ENCODE measurements at places on chromosomes 2 and 18.

DNA sequence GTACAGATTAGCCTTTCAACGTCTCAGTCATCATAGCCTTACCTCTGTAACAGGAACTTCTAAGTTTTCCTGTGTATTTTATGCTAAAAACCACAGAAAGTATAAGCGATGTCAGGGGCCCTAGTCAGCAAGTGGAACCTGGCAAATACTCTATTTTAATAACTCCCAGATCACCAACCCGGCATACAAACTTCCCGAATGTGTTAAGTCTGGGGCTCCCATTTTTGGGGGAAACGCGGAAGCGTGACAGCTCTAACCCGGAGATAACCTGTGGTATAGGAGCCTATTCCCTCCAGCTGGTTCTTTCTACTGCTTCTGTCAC, 574 bp downstream of the NIFK start:
- DNase-seq, result no peak

- no peak for DNase-seq
Observed at GRCh38 chr2:239958473-239958765, 66.7 kb downstream of the NDUFA10 start.

- no peak for DNase-seq
Observed at GRCh38 chr2:230586328-230586982, 126.2 kb upstream of the CAB39 start.

DNA sequence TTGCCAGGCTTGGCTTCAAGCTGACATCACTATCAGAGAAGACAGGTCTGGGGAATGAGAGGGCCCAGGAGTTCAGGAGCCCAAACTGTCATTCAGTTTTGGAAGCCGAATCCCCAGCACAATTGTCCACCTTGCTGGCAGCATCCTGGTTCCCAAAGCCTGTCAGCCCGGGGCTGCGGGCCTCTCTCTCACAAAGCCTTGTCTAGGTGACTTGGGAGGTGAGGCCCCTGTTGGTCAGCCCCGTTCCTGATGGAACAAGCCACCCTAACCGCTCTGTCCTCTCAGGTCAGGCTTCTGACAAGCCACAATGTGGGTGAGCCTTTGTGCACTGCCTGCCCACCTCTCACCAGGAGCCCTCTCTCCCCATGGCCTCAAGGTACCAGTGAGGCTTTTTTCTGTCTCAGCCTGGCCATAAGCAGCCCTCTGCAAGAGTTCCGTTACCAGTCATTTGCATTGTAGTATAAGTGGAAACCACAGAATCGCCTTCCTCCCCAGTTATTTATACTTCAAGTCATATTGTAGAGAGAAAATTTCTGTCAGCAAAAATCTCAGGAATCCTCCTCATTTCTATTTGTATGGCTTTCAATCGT, 100.6 kb downstream of the MSH2 start:
- no peak for DNase-seq

DNA sequence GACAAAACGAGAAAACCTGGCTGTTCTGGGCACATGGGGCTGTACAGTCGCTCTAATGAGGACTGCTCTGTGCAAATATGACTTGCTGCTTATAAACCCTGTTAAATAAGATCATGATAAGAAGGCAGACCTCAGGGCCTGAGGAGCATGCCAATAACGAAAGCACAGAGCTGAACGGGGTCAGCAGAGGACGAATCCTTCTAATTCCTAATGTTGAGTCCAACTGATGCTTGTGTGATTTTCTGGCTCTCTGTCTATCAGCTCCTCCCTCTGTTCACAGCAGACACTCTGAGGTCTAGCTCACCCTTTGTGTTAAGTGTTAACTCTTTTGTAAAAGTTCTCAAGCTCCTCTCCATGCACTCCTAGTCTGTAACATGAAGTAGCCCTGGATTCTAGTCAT, 167.2 kb upstream of the REV1 start:
- DNase-seq, result no peak

- no peak for DNase-seq
Observed at GRCh38 chr18:7927119-7927518, 360.0 kb downstream of the PTPRM start.

DNA sequence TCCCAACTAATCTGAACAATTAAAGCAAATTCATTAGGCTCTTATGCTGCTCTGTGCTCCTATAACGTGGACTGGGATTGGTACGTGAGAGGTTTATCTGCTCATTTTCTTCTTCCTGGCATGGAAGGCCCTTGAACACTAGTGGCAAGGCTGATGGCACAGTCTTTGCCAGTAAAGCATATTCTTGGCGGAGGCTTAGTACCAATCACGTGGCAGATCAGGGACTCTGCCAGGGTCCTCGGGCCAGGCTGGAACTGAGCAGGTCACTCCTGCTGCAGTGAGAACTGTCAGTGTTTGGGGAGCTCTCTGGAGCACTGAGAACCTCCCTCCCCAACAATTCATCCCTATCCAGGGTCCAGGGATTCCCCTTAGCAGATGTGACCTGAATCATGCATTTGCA, 3.7 kb upstream of the ALPK2 start:
- DNase-seq, result no peak

DNA sequence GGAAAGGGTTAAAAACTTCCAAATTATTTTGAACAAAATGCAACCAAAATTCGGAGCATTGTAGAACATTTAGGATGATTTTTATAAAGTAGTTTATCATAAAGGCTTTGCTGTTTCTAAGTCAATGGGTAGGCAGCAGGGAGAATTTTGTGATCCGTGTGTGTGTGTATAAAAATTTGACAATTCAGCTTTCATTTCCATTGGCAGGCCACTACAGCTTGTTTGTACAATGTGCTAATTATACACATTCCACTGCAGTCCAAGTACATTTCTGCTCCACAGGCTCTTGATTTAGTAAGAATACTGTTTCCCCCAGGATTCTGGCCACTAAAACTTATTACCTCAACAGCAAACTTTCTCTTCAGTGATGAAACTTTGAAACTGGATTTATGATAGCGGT, 71.8 kb upstream of the LTBP1 start:
- no peak for DNase-seq

GRCh38 chr2:152222975-152223637, 47.5 kb upstream of the STAM2 start:
- DNase-seq, result no peak

DNA sequence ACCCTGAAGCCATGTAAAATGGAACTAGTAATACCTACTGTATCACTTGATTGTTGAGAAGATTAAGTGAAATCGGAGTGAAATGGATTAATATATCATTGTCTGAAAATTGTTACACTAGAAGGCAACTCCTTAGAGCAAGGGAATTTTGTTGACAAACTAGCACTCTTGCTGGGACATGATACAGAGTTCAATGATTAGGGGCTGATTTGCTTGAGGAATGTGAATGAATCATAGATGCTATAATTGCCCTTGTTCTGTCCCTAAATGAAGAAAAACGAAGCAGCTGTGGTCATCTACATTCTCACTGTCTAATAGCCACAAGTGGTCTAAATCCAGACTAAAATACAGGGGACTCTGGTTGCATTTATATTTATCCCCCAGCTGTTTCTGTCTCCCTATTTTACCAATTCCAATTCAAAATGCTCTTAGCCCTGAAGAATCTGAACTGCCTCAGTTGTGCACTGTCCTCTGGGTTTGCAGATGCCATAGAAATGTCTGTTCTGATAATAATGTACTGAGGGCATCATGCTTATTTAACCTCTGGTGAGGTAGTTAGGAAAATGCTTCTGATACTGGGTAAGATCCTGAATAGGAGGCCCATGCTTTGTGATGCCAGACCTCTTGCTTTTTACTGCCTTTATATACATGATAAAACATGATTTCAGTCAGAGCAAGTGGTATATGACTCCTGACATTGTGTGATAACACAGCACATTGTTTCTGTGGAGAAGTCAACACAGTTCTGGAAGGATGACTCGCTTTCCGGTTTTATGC, 382.1 kb downstream of the NRXN1 start:
- no peak for DNase-seq

GRCh38 chr2:237806334-237806733, 7.8 kb downstream of the RBM44 start:
- DNase-seq, result no peak

GRCh38 chr18:25675123-25675850, 323.3 kb upstream of the ZNF521 start:
- DNase-seq, result no peak

DNA sequence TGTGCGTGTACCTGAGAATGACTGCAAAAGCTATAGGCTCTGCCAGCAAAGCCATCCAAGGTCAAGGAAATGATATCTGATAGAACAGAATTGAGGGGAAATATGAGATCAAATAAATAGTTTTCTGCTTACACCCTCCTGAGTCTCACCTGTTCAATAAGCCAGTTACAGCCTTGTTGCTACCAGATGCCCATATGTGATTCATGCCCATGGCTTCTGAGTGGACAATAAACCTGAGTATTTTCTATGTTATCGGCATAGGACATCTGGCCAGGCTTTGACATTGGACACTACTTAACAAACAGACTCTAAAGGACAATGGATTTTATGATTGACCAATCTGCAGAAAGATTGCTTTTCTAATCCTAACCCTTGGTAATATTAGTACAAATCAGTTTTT, 297.9 kb downstream of the LRATD1 start:
- DNase-seq, result no peak

- no peak for DNase-seq
Observed at GRCh38 chr2:240559286-240559685, 871 bp upstream of the DUSP28 start.

GRCh38 chr18:33156906-33157470, 283.5 kb downstream of the CCDC178 start:
- no peak for DNase-seq

DNA sequence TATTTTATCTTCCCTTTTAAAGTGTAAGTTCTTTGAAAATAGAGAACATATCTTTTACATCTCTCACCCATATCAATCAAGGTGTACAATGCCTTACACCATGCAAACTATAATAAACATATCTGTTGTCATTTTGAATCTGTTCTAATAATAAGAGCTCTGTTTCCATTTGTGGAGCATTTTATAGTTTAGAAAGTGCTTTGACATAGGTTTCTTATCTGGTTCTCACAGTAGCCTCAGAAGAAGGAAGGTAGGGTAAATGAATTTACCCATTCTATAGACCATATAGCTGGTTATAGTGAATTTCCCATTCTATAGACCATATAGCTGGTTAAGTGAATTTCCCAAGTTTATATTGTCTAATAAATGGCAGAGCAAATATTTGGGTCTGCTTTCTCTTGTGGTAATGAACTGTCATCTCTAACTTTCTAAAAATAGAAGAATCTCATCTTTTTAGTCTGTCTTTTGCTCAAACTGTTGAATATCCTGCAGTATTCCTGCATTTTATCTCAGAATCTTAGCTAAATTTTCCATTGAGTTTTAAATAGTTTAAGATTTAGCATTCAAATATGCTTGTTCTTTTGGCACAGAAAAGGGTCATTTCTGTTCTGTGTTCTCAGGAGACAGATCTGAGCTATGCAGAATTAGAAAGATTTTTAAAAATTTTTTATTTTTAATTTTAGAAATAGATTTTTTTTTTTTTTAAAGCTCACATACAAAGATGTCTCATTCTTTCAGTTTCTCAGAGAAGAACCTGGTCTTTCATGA, 80.7 kb upstream of the STON1 start:
- no peak for DNase-seq

DNA sequence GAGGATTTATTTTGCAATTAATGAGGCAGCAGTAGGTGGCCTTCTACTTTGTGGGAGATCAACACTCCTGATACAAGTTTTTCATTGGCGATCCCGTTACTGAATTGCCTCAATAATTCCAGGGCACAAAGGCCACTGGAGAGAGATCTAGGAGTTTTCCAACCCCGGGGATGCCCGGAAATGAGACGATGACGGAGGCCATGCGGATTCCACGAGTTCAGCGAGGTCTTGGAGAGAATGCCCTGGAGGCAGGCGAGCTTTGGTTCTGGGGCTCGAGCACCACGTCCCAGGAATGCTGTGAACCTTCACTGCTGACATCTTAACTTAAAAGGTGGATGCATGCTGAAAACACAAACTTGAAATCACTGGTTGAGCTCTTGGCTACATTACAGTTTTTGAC, 74.2 kb downstream of the LDLRAD4 start:
- no peak for DNase-seq

DNA sequence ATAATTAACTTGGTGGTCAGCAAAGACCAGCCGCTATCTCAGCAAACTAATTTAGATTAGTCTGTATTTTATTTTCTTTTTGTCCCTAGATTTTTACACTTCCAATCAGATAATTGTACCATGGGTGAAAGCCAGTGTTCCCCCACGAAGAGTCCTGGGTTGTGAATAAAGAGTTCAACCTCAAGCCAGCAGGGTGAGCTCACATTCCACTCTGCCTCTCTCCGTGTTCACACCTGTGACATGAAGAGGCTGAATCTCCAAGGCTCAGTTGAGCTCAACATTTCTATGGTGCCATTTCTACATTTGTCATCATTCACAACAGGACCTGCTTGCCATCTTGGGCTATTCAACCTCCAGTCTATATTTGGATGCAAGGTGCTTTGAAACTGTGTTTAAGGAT, 771.5 kb downstream of the GALR1 start:
- DNase-seq, result no peak

- DNase-seq, result no peak
Observed at GRCh38 chr2:41963661-41964525, 83.9 kb upstream of the PKDCC start.

DNA sequence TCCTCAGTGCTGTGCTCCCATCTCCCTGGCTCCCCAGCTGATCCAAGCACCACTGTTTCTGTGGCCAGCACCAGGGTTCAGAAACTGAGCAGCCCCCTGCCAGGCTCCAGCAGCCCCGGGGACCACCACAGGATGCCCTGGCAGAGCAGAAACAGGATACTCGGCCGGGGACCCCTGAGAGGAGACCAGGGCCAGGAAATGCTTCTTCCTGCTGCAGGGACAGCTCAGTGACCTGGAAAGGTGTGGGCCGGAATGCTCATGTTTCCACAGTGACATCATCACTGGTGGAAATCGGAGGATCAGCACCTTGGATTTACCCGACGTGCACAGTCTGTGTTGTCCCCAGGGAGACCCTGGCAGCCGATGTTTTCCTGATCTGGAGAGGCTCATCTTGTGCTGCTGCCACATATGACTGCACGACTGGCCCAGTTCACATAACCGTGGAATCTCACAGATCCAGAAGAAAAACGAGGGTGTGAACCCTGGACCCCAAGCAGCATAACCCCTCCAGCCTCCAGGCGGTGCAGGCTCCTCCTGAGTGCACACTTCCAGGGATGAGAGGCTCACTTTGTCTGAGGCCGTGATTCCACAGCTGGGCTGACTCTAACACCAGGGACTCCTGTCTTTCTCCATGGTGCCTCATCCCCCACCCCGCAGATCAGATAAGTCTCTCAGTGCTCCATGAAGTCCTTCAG, 58.0 kb downstream of the DDX1 start:
- DNase-seq, result no peak

GRCh38 chr2:230068651-230069055, at the start of gene SLC16A14:
Gene SLC16A14 (minus strand): TSS chr2:230068924. CDS start chr2:230059352, 9,572 bp downstream.
- DNase-seq, result no peak

Data from stimulated activated CD8-positive, alpha-beta memory T cell treated with anti-CD3 and anti-CD28 coated beads, Interleukin-7, amount 100 ng/mL, for 4 hours (primary cell).